ENCODE measurements at places on chromosomes 16 and 17.

GRCh38 chr16:84367297-84367680 lies 1.0 kb upstream of the ATP2C2 start:
- peak; percentile 9 for DNase-seq

DNA sequence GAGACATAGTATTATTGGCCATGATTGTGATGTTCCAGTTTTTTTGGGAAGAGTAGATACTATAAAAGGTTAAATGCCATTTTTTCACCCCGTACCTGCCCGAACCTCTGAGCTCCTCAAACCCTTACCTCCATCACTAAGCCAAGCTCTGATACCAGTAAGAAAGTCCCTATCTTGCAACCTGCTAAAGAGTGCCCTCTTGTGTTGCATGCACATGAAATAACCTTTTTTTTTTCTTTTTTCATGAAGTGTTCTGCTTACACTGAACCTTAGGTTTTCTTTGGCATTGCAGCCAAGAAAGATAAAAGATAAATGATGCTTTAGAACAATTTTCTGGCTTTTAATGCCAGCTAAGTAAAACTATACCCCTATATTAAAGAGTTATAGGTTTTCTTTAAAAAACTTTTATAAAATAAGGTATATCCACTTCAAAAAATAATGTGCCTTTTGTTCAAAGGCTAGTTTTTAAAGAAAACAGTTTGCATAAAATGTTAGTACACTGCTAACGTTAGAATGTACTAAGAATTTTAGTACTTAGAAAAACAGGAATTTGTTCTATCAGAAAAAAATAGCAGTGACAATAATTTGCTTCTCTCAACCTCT lies 295.3 kb upstream of the PMFBP1 start:
- peak; percentile 50 for DNase-seq

- DNase-seq, result peak; percentile 65
Observed at GRCh38 chr17:49343273-49343672, 18.8 kb downstream of the ZNF652 start.

DNA sequence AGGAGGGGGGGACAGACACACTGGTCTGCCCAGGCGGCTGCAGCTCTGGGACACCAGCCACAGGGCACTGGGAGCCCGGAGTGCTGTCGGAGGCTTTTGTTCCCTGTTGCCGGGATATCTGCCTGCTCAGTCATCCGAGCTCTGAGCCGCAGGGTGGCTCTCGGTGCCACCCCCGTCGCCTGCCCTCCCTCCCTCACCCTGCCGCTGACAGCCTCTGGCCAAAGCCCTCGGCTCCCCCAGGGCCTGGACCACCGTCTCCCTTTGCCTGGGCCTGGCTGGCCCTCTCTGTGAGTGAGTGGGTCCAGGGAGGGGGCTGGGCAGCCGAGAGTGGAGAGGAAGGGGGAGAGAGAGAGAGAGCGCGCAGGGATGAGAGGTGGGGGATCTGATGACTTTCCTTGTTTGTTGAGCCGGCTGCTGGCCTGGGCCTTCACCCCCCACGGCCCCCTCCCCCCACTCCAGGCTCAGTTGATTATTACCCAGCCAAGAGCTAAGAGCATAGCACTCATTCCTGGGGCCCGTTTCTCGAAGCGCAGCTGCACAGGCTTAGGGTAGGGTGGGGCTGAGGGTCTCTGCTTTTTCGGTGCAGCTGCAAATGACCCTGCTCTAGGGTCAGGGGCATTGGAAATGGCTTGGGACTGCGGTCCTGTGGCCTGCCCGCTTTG lies 2.7 kb downstream of the FOXJ1 start:
- no peak for DNase-seq

DNA sequence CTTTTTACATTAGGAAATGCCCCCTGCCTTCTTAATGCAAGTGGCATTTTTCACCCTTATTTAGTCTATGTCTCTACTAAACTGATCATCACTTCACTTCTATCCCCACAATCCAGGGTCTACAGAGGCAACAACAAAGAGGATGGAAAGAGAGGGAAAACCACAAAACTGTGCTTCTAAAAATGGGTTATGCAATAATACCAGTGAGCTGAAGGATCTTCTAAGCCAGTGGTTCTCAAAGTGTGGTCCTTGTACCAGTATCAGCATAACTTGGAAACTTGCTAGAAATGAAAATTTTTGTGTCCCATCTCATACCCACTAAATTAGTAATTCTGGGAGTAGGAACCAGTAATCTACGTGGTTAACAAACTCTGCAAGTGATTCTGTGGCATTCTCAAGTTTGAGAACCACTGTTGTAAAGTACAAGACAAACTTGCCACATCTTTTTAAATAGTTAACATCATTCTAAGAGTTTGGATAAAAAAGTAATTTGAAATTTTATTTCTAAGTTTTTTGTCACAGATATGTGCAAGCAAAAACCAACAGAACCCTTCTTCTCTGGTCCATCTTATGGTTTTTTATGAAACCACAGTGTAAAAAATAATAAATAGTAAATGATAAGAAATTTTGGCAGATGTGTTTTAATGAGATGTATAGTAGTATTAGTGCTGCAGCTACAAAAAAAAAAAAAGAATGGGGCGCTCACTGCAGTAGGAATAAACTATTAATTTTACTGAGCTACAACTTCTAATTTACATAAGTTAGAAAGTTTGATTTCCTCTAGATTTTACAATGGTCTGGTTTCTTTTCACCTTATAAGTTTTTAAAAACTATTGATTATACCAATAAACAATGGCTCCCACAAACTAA lies 16.2 kb downstream of the CDC27 start:
- DNase-seq, result no peak

DNA sequence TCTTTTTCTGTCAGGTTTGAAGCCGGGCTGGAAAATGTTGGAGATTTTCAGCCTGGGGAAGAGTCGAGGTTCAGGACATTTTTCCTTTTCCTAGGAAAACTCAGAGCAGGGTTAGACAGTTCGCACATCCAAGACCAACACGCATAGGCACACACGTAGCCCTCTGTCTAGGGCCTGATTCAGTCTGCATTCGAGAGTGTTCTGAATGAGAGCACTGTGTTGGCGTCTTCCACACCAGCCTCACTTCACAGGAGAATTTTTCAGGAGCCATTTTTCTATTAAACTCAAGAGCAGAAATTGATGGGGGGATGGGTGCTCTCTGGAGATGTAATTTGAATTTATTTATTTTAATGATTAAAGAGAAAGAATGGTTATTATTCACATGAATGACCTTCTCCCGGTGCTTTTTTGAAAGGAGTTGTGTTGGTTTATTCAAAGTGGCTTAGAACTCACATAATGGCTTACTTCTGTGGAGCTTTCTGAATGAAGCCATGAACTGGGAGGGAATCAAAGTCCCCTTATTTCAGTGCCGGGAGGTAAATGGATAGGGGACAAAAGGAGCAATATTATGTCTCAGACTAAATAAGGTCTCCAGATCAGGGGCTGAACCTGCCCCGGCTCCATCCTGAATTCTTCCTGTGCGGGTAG lies 194.3 kb downstream of the CCDC182 start:
- DNase-seq, result no peak

DNA sequence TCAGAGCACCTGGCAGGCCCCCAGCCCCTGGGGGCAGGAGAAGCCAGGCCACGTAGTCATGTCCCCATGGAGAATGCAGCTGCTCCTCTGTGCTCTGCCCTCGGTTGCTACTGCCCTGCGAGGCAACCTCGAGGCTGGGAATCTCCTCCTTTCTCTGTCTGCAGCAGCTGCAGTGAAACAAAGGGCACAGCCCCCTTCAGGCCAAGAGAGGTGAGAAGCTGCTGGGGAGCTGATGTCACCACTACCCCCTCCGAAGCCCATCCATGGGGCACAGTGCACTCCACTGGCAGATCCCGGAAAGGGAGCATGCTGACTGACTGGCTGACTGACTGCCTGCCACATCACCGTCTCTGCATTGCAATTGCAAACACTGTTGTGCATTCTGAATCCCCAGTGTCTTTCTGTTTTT lies 103.7 kb downstream of the GRIN2A start:
- DNase-seq, result no peak

DNA sequence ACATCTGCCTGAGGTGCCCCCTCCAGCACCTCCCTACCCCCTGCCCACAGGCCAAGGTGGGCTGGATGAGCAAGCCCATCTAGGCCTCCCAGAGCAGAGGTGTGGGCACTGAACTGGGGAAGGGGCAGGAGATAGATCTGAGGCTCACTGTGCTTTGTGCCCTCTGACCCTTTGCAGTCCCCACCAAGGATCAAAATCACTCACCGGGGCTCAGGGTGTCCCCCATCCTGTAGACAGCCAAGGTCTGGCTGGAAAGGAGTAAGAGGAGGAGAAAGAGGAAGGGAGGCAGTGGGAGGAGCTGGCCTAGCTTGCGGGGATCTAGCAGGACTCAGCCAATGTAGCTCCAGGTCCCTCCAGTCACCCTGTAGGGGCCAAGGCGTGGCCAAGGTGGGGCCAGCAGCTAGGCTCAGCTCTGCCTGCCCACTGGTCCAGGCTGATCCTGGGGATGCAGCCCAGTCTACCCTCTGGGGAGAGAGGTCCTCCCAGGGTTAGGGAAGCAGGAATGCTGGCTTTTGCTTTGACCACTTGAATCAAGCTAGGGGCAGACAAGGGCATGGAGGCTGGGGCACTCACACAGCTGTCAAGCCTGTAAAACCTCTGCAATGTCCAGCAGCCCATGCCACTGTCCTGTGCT lies 1.8 kb downstream of the SLC12A4 start:
- DNase-seq, result peak; percentile 18

DNA sequence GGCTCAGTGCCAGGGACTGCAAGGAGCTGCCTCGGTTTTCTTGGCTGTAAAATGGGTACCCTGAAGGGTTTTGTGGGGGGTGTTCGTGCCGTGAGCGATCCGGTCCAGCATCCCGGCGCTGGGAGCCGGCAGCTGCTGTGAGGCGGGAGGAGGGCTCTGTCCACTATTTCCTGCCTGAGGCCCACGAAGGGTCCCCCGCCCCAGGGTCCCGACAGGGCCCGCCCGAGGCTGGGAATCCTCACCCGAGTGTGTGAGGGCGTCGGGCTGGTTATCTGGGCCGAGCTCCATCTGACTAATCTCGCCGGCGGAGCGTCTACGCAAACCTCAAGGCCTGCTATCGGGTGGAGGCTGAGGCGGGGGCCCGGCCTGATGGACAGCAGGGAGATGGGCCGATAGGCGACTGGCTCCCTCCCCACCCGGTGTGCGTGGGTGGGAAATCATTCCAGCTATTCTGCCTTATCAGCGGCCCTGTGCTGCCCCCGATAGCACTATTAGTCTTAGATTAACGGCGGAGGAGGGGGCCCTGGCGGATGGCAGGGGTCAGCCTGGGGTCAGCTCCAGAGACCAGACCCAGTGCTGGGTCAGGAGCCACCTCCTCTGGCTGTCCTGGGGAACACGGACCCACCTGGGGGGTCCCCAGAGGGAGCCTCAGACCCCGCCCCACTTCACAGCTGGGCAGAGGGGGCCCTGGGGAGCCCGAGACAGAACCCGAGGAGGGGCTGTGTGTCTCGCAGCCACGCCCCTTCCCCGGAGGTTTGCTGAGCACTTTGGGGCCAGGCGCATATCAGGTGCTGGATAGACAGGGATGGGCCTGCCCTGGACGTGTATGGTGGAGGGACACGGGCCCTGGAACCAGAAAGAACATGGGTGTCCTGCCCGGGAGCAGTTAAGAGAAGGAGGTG lies 44.7 kb downstream of the ZFPM1 start:
- DNase-seq, result no peak

- no peak for DNase-seq
Observed at GRCh38 chr17:34113089-34113488, 142.0 kb upstream of the CCL2 start.

DNA sequence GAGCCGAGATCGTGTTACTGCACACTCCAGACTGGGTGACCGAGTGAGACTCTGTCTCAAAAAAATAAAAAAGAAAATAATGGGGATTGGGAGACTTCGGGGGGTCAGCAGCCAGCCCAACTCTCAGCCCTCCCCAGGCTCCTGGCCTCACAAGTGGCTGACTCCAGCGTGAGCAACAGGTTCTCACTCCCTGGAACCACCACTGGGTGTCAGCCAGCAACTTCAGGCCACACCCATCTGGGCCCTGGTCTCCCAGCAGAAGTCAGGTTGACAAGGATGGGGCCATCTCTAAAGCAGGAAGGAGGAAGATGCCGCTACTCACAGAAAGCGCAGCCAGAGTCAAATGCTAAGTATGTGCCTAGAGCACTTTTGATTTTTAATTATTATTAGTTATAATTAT lies 139.4 kb downstream of the C16orf78 start:
- no peak for DNase-seq

- no peak for DNase-seq
Observed at GRCh38 chr16:67063008-67063407, 34.1 kb downstream of the CBFB start.

DNA sequence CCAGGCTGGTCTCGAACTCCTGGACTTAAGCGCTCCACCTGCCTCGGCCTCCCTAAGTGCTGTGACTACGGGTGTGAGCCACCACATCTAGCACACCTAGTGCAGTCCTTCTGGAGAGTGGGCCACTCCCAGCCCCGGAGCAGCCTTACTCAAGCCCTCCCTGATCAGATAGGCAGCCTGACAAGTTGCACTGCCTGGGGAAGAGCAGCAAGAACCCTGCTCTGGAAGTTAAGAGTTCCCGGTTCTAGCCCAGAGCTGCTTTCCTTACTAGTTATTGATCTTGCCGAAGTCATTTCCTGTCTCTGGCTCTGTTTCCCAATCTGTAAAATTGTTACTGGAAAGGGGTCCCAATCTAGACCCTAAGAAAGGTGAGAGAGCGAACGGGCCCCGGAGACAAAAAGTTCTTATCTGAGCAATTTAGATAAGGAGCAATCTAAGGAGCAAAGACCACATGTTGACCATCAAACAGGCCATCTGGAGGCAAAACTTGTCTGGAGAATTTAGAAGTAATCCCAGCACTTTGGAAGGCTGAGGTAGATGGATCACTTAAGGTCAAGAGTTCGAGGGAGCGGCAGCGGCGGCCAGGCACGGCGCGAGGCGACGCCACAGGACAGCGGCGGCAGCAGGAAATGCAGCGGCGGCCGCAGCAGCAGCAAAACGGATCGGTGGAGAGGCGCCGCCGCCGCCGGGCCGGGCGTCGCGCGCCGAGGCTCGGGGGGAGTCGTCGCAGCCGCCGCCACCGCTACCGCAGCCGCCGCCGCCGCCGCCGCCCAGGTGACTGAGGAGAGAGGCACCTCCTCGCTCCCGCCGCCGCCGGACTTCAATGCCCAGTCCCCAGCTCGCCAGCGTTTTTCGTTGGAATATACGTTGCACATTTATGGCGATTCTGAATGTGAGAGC lies 4.3 kb upstream of the NAGLU start:
- DNase-seq, result peak; percentile 76

GRCh38 chr17:63514974-63515373 lies 8.2 kb upstream of the KCNH6 start:
- DNase-seq, result peak; percentile 17

DNA sequence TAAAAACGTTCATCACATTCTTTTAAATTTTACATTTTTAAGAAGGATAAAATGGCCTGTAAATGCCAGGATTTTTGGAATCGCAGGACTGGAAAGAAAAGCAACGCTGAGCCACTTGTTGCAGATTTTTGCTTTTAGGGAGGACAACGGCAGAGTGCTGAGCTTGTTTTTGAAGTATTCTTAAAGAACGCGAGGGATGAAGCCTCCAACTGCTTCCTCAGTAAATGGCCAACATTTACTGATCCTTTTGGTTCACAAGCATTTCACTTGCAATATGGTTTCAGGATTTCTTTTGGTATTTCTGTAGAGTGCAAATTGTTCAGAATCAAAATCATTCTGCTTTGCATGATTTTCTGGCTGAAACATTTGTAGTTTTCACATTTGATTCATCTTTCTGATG lies 2.8 kb upstream of the KRT23 start:
- DNase-seq, result no peak

- DNase-seq, result no peak
Observed at GRCh38 chr17:72215490-72215889, 94.7 kb downstream of the SOX9 start.

All from suppressor macrophage treated with lipopolysaccharide for 4 hours (primary cell).